ENCODE measurements at places on chromosomes 16 and 17.

DNA sequence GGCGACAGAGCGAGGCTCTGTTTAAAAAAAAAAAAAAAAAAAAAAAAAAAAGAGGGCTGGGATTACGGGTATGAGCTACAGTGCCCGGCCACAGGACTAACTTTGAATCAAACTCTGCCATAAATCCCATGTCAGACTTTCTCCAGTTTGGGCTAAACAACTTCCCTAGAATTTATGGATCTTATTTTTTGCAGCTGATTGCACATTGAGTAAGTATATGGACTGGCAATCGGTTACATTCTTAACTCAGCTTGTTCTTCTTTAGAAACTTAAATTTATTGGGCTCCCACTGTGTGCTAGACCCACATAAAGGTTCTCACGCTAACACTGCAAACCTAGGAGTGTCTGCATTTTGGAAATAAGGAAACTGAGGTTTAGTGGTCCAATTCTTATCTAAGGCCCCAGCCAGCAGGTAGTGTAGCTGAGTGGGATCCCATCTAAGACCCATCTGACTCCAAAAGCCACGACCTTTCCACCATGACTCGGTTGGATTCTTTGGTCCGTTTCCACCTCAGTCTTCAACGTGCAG, 718 bp upstream of the CBFB start:
- DNase-seq: no peak

DNA sequence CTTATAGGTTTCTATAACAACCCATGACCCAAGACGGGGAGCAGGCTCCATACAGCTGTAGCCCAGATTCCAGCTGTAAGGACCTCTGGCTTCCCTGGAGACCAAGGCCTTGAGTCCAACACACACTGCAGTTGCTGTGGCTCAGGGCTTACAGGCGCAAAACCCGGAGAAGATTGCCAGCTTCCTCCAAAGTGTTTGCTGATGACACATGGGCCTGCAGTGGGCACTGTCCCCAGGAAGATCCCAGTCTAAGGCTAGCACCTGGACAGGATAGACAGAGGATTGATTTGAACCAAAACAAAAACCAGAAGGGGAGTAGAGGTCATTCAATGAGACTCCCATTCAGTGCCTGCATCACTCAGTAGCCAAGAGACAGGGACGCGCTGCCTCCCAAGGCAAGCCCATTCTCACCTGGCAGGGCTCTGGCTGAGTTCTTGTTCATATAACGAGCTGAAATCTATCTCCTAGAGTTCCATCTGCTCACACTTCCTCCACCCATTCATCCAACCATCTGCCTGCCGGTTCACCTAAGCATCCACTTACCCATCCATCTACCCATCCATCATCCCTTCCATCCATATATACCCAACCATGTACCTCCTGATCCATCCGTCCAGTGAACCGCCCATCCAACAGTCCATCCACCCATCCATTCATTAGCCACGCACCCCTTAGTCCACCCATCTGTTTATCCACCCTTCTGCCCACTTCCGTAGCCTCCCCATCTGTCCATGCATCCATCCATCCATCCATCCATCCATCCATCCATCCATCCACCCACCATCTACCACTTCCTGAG, 10.2 kb downstream of the RAB11FIP4 start:
- no peak for DNase-seq

GRCh38 chr16:69781118-69781517, 19.0 kb downstream of the WWP2 start:
- no peak for DNase-seq

DNA sequence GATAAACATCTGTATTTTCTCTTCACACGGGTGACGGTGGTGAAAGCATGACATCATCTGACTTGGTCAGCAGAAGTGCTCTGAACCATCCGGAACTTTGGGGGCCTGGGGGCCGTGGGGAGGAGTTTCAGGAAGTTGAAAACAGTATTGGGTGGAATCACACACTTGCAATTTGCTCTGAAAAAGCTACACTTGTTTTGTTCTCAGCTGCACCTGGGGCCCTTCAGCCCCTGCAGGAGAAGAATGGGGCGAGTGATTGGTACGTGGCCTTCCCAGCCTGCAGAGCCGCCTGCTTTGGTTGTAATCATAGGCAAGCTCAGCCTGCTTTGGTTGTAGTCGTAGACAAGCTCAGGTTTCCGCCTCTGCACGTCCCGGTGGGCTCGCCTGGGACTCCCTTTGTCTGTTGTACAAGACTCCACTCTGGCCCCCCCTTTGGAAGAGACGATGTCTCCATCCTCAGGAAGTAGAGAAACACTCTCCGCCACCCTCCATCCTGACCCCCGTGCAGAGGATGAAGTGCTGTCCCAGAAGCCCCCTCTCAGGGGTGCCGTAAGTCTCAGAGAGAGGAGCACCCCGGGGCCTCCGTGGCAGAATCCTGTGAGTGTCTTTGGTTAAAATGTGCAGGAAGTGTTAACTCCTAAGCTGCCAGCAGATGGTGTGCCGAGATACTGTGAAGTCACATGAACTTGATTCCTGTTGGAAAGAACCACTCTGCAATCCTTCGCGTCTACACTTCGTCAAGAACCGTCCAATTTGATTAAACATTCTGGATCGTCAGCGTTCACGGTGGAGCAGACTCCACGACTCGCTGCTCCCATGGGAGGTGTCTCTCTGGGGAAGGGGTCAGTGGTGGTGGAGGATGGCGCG, 5.4 kb downstream of the BANP start:
- peak; percentile 65 for DNase-seq

DNA sequence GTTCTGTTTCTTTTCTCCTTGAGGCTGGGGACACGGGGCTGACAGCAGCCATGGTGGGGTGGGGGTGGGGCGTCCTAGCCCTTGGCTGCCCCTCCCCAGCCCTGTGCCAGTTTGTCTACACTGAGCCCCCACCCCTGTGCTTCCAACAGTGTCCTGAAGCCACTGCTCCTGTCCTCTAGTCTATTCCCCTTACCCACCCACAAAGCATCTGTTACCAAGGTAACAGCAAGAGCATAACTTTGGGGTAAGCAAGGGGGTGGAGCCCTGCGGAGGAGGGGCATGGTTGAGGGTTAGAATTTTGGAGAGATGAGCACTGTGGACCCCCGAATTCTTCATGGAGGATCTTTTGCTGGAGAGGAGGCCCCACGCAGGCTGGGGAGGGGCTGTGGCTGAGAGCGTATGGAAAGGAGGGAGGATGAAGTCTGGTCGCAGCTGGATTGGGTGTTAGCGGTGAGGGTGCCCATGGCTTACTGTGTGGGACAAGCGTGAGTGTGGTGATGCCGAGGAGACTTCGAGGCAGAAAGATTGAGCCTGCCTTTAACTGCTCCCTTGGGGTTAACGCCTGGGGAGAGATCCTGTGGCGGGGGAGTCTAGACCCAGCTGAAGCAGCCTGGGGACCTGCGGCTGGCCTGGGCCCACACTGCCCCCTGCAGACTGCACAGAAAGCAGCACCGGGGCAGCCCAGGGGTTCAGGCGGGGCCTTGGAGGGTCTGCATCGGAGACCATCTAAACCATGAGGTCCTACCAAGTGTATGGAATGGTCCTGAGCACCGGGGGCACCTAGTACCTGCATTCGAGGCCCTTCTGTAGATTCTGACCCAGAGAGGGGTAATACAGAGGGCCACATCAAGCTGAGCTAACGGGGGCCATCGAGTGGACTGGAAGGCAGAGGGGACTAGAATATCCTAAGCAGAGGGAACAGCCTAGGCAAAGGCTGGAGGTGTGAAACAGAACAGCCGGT, 6.1 kb upstream of the STAC2 start:
- no peak for DNase-seq

DNA sequence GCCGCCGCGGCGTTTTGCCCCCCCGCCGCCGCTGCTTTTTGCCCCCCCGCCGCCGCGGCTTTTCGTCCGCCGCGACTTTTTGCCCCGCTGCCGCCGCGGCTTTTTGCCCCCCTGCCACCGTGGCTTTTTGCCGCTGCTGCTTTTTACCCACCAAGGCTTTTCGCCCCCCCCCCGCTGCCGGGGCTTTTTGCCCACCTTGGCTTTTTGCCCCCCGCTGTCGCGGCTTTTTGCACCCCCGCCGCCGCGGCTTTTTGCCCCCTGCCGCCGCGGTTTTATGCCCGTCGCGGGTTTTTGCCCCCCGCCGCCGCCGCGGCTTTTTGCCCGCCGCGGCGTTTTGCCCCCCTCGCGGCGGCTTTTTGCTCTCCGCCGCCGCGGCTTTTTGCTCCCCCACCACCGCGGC, 1343.0 kb downstream of the TP53TG3F start:
- DNase-seq: no peak

- no peak for DNase-seq
These were observed 240.4 kb upstream of the TNRC6C start for GRCh38 chr17:77717941-77718668.

- no peak for DNase-seq
These were observed 148.7 kb downstream of the GRIN2A start for GRCh38 chr16:10033556-10033955.

- DNase-seq: peak; percentile 26
These were observed 28.3 kb downstream of the VPS35L start for GRCh38 chr16:19583665-19584300.

DNA sequence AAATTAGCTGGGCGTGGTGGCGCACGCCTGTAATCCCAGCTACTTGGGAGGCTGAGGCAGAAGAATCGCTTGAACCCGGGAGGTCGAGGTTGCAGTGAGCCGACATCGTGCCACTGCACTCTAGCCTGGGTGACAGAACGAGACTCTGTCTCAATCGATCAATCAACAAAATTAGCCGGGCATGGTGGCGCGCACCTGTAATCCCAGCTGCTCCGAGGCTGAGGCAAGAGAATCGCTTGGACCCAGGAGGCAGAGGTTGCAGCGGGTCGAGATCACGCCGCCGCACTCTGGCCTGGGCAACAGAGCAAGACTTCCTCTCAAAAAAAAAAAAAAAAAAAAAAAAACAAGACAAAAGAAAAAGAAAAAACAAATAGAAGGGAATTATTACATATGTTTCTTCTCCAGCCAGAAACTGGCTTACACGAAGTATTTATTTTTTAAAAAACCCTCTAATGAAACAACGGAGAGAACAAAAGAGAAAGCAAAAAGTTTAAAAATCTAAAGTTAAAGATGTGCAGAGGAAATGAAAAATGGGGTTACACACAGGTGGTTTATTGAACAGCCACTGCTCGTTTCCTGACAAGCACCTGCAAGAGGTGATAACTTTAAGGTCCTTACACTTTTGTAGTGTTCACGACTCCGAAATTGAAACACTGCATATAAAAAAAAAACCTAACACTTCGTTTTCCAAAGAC, 1.4 kb downstream of the SYNRG start:
- no peak for DNase-seq

DNA sequence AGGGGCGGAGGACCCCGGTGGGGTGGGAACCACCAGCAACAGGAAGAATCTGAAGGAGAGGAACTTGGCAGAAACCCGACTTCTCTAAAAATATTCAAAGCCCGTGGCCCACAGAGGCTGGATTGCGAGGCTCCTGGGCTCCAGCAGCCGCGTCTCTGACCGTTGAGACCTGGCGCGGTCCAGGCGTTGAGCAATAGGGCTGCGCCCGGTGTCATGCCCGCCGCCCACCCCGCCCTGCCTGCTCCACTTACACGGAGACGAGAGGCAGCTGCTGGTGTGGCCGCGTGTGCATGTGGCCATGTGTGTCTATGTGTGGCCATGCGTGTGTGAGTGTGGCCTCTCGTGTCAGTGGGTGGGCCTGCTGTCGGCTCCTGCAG, 83.6 kb downstream of the IRF8 start:
- no peak for DNase-seq

- DNase-seq: peak; percentile 88
These were observed at the start of gene RUNDC3A for GRCh38 chr17:44308320-44308818. Gene RUNDC3A, plus strand, starts transcription at chr17:44308601. Its CDS starts 232 bp downstream, at chr17:44308833.

DNA sequence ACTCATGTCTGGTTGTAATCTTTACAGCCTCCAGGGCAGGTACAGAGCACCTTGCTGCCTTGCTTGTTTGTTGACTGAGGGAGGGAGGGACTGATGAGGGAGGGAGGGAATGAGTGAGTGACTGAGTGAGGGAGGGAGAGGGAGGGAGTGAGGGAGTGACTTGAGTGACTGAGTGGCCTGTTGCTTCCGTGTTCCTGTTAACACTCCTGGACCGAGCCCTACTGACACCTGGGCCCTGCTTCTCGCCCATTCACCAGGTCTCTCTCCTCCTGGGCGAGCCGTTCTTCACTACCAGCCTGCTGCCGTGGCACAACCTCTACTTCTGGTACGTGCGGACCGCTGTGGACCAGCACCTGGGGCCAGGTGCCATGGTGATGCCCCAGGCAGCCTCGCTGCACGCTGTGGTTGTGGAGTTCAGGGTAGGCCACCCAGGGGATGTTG, 41.2 kb downstream of the PRMT7 start:
- DNase-seq: no peak

GRCh38 chr16:78987666-78988065, 612.9 kb downstream of the MAF start:
- DNase-seq: no peak

DNA sequence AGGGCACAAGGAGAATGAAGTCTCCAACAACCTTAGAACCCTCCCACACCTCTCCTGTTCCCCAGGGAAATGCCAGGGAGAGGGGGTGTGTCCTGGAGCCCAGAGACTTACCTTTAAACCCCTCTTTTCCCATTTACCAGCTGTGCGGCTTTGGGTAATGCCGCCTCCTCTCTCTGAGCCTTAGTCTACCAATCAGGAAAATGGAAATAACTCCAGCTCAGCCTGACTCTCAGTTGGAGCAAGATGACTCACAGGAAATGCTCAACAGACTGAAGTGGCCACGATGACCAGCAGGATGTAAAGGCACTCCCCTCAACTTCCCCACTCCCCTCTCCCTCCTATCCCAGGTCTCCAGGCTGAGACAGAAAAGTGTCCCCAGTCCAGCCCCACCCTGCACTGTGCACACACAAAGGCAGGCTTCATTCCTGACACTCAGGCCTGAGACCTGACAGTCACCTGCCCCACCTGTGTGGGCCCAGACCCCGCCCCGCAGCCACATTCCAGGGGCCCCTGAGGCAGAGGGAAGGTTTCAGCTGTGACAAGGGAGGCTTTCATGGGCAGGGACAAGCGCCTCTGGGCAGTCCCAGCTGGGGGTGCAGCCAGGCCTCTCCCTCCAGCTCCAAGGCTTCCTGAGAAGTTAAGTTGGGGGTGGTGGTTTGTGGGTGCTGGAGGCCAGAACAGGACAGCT, 3.0 kb upstream of the KRT15 start:
- no peak for DNase-seq

- DNase-seq: no peak
These were observed 7.0 kb downstream of the CBLN1 start for GRCh38 chr16:49274591-49274990.

GRCh38 chr16:77675464-77676324, 46.6 kb upstream of the NUDT7 start:
- peak; percentile 59 for DNase-seq

DNA sequence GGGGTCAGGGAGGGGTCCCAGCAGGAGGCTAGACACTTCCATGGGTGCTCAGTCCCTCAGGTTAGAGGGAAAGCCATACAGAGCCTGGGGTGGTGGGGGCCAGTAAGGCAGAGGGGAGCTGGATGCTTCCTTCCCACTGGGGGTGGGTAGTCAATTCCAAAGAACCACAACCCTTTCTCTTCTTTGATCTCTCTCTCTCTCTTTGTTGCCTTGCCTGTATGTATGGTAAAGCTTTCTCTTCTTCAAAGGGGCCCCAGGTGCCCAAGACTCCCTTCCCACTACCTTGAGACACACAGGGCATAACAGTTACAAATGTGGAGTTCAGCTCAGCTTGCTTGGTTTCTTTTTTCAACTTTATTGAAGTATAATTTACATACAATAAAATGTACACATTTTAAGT, 30.5 kb upstream of the C1QL1 start:
- no peak for DNase-seq
